Cortex of kidney (tissue), 1 donor: ENCODE measurements at places on chromosomes 12 and 14.

- DNase-seq: no peak
Measured at GRCh38 chr12:122523846-122524718, 2.7 kb downstream of the RSRC2 start.

DNA sequence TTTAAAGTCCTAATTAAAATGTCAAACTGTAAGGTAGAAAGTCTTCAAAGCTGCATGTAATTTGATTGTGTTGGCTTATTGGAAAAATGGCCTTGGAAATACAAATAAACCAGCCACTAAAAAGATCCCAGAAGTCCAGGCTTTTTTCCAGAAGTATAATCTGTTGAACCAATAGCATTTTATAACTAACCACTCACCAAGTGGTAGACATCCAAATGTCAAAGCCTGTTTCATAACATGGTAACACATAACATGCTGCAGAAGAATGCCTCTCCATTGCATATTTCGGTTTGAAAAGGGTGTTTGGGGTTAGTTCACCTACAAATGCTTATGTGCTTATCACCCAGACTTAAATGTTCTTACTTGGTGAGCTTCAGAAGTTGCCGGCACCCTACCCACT, 183.7 kb upstream of the DIO2 start:
- DNase-seq: no peak

DNA sequence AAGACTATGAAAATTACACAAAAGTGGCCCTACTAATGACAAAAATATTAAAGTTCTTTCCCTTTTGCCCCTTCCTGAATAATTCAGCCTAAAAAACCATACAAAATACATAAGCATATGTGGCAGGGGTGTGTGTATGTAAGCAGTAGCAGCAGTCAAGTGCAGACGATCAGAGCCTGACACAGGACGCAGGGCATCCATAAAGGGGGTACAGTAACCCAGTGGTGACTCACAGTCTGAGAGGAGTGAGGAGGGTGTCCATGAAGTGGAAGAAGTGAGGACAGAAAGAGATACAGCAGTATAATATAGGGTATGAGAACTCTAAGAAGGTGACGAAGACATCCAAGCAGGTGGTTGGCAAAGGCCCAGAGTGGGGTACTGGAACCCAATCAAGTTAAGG, 56.7 kb downstream of the RALGAPA1 start:
- no peak for DNase-seq

DNA sequence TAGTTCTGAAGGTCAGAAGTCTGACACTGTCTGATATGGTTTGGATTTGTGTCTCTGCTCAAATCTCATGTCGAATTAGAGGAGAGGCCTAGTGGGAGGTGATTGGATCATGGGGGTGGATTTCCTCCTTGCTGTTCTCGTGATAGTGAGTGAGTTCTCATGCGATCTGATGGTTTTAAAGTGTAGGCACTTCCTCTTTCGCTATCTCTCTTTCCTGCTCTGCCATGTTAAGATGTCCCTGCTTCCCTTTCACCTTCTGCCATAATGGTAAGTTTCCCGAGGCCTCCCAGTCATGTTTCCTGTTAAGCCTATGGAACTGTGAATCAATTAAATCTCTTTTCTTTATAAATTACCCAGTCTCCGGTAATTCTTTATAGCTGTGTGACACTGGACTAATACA, 84.1 kb upstream of the TMTC1 start:
- DNase-seq: no peak
